GM23338 (cell line): ENCODE measurements at places on chromosomes 6 and 20. TPM values are rescaled to one million over a fixed set of nuclear protein-coding genes. Genes with fewer than 3 reads are reported as not detected.

GRCh38 chr6:44262467-44263353 lies 2.6 kb downstream of the NFKBIE start:
- DNase-seq = no peak

DNA sequence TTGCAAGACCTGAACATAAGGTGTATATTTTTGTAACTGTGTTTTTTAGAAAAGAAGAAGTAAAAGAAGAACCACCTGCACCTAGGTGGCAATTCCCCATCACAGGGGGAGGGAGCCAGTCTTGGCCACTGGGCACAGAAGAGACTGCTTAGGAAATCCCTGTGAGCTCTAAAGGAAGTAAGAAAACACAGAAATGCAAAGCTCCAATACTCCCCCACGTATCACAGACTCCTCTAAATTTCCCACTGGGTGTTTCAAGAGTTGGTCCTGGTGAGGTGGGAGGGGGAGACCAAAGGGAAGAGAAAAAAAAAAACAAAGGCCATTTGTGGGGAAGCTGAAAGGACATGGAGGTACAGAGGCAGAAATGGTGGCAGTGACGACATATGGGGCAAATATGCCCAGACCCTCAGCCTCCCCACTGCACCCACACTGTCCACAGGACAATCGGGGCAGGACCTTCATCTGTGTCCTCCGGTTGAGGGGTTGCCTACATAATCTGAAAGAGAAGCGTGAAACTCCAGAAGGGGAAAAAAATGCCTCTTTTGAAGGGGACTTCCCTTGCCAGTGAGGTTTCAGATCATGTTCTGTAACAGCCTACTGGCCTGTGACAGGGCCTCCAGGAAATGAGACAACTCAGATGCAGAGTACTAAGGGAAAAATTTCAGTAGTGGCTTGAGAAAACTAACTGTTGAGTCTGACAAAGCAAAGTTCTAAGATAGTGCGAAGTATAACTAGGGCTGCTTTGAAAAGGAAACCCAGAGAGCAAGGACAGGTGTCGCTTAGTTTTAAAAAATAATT lies 226.2 kb upstream of the MARCKS start:
- DNase-seq = no peak

Gene PROCR
- 32.9 and 45.2 TPM in 2 replicates for total RNA-seq

GRCh38 chr6:116030770-116031169 lies 29.9 kb downstream of the FRK start:
- no peak for DNase-seq

DNA sequence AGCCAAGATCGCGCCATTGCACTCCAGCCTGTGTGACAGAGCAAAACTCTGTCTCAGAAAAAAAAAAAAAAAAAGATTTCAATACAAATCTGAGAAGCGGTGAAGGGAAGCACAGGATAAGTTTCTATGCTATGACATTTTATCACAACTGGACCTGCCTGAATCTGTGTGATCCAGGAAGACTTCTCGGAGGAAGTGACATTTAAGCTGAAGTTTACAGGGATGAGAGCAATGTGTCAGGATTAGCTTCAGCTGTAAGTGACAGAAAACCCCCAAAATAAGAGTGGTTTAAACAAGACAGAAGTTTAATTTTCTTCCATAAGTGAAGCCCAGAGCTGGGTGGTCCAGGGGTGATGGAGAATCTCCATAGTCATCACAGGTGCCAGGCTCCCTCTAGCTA lies 33.4 kb upstream of the MRPS18A start:
- DNase-seq = no peak

Gene RAD21L1
- 0.10 TPM in 1 of 2 replicates, not detected in the other for total RNA-seq

Gene BCAS1
- 0.17 TPM in 1 of 2 replicates, not detected in the other for total RNA-seq

DNA sequence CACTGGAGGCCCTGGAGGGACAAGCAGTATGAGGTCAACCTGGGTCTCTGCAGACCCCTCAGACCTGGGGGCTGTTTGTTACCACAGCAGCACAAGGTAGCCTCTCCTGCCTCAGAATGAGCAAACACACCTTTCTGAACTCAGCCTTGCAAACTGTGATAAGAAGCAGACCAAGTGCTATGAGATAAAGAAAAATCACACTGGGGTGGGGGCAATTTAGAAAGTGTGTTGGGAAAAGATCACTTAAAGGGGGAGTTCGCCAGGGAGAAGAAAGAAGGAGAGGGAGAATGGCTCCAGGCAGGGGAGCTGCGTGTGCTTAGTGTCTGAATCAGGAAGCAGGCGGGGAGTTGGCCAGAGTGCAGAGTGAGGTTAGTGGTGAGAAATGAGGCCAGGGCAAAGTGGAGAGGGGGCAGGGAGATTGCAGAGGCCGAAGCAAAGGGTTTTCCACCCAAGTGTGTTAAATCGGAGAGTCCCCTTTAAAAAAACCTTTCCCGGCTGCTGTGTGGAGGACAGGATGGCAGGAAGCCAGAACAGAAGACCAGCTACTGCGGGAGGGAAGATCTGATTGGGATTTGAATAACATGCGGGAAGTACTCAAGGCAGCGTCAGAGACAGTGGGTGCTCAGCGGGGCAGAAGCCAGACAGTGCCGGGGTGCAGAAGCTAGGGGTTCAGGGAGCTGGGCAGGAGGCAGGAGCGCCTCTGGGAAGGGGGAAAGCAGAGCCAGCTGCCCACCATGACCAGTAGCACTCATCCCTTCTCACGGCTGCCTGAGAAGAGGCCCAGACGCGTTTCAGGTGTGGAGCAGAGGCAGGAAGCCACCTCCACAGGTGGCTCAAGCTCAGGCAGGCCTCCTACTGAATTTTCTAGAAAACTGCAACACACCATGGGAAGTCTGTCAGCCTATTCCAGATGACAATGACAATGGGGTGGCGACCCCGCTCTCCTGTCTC lies 9.0 kb downstream of the ADA start:
- DNase-seq = peak; percentile 75

Gene OPN5
- total RNA-seq = not detected in 2 replicates

Gene RIPOR2
- 22.5 TPM in 2 replicates for total RNA-seq

DNA sequence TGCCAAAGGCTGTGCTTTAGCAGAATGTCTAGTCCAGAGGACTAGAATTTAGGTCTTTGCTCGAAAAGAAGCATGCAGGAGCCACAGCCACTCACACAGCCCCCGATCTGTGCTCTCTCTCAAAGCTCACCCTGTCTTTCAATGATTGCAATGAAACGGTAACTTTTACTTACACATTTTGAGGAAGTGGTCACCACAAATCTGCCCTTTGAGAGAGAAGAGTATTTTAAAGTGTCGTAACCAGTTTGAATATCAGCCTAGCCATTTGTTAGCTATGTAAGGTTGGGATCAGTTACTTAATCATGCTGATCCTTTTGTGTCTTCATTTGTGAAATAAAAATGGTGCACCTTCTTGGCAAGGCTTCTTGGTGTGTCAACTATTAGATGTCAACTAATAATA lies 209.0 kb downstream of the TFAP2A start:
- DNase-seq = no peak

Gene PRPH2
- total RNA-seq = 0.52 and 0.89 TPM in 2 replicates

Gene METTL24
- 0.35 TPM in 1 of 2 replicates, not detected in the other for total RNA-seq

GRCh38 chr6:92701425-92702096 lies 717.8 kb downstream of the EPHA7 start:
- peak; percentile 8 for DNase-seq

GRCh38 chr6:39225543-39225942 lies 3.7 kb downstream of the KCNK5 start:
- DNase-seq = no peak

DNA sequence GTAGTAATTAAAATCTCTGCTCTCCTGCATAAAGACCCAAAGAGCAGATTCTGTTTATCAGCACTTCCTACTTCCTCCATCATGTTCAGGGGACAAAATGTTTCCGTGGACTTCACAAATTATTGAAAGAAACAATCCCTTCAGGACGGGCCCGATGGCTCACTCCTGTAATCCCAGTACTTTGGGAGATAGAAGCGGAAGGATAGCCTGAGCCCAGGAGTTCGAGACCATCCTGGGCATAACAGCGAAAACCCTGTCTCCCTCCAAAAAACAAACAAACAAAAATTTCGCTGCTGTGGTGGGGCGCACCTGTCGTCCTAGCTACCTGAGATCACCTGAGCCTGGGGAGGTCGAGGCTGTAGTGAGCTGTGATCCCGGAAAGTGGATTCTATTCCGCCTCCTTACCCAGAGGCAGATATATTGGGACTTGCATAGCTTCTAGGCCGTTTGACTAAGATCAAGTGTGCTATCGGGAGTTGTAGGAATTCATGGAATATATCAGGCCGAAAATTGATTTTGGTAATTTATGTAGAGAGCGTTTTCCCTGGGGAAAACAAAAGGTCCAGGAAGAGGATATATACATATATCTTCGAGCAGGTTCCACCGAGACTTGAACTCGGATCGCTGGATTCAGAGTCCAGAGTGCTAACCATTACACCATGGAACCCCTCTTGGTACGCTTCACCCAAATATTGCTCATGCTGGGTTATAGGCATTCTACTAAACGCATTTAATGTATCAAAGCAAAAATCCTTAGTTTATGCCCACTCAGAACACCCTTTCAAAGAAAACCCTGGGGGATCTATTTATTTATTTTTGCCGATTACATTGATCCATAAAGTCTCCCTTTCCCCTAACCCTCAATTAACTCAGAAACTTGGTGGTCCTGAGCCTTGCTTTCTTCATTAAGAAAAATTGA lies 74.5 kb upstream of the ZNF184 start:
- peak; percentile 80 for DNase-seq

Gene COL11A2
- total RNA-seq = 1.3 and 2.7 TPM in 2 replicates

- peak; percentile 30 for DNase-seq
These were observed 159.8 kb upstream of the RIN2 start for GRCh38 chr20:19598117-19598850.

DNA sequence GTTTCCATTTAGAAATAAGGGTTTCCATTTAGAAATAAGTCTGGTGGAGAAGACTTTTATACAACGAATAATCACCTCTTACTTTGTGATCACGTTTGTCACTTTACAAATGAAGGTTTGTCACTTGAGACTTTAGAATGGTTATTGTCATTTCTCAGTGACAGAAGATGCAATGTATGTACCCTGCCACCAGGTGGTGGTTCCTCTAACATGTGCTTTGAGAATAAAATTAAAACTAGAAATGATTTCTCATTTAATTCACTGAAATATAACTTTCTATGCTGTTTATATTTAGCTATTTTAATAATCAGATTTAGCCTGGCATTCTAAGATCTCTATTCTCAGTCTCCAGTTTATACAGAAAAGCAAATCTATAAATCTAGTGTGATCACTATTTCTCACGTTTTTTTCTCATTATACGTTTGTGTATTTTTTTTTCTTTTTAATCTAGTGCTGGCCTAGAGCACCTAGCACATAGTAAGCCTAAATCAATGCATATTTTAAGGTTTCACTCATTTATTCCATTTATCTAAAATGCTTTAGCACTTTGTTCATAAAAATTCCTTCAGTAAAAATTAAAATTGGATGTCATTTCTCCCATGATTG lies 57.4 kb upstream of the TFAP2D start:
- peak; percentile 53 for DNase-seq

DNA sequence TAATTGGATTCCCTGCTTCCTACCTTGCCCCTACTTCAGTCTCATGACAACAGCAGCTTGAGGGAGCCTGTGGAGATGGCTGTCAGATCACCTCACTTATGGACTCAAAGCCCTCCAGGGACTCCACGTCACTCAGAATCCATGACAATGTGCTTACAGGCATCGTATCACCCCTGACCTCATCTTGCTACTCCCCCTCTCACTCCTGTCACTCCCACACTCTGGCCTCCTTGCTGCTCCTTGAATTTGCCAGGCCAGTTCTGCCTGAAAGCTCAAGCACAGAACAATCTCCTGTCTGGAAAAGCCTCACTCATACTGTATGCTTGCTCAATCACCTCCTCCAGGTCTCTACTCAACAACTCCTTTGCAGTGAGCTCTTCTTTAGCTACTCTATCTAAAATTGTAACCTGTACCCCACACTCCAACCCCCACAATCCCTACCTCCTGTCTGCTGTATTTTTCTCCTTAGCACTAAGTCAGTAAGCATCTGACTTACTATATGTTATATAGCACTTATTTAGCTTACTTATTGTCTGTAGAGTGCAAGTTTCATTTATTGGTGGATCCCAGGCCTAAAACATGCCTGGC lies 10.7 kb upstream of the GSTA4 start:
- peak; percentile 3 for DNase-seq

DNA sequence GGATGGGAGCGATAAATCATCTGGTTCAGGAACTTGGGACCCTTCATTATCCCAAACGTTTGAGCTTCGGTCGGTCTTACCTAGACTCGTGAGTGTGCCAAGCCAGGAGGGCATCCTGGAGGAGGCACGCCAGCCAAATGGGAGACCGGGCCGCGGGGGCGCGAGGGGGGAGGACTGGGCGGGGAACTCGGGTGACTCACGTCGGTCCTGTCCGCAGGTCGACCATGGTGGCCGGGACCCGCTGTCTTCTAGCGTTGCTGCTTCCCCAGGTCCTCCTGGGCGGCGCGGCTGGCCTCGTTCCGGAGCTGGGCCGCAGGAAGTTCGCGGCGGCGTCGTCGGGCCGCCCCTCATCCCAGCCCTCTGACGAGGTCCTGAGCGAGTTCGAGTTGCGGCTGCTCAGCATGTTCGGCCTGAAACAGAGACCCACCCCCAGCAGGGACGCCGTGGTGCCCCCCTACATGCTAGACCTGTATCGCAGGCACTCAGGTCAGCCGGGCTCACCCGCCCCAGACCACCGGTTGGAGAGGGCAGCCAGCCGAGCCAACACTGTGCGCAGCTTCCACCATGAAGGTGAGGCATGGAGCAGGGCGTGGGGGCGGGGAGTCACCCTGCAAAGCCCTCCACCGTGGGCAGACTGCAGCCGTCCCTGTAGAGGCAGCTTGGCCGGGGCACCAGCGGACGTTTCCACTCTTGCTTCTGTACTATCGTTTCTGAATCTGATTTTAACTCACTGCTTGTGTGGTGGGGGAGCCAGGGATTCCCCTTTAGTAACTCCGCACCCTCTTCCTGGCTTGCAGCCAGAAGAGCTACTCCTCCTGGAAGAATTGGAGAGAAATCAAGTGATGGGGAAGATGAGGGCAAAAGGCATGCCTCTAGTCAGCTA lies 2.7 kb downstream of the BMP2 start:
- DNase-seq = peak; percentile 63

GRCh38 chr6:14889188-14889587 lies 356.7 kb upstream of the JARID2 start:
- no peak for DNase-seq

Gene DEFB115
- total RNA-seq = not detected in 2 replicates

DNA sequence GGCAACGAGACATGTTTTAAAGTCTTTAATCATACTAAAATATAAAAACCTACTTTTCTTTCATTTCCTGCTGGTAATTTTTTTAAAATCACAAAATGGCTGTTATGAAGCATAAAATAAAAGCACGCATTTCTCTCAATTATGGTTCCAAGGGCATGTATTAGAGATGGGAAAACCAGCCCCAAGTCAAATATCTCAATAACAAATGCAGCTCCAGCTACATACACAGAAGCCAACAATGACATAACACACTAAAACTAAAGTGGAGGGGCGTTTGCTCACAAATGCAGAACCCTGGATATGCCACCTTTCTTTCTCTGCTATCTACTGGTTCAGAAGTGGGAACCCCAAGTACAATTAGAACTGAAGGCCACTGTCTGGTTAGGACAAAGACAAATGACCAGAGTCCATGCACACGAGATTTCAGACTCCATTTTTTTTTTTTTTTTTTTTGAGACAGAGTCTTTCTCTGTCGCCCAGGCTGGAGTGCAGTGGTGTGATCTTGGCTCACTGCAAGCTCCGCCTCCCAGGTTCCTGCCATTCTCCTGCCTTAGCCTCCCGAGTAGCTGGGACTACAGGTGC lies 27.8 kb downstream of the EZR start:
- no peak for DNase-seq
